ENCODE measurements at places on chromosomes 12 and 14.
A peak's percentile ranks its signal among the peaks of the same experiment; 100 is the strongest.

GRCh38 chr14:53951627-53952303, 4.9 kb downstream of the BMP4 start:
- peak; percentile 26 for DNase-seq

DNA sequence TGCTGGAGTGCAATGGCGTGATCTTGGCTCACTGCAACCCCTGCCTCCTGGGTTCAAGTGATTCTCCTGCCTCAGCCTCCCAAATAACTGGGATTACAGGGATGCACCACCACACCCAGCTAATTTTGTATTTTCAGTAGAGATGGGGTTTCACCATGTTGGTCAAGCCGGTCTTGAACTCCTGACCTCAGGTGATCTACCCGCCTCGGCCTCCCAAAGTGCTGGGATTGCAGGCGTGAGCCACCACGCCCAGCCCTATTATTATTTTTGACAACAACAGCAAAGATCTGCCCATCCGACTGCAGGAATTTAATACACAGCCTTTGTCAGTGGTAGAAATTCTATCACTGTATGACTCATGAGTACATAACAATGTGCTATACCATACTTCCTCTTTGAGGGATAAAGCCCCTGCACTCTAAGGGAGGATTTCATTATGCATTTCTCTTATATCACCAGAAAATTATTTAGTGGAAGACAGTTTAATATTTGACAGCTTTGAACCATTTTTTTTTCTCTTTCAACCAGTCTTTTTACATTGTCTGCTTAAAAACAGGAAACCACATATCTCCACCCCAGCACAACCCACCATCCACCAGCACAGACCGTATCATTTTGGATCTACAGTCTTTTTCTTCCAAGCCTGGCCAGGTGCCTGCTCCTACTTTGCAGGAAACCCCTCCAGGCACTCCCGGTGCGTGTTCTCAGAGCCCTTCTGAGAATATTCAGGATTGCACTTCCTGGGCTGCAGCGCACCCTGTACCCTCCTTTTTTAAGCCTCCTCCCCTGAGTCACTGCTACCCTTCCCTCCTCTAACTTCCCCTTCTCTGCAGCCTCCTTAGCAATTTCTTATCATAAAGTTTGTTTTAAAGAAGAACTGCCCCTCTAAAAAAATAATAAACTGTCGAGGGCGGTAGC, 594 bp downstream of the ARHGDIB start:
- no peak for DNase-seq

- no peak for DNase-seq
Measured at GRCh38 chr14:104280902-104281767, 142.7 kb downstream of the KIF26A start.

GRCh38 chr14:36362648-36363047, 42.2 kb upstream of the MBIP start:
- DNase-seq, result no peak

GRCh38 chr14:56524971-56525677, 54.5 kb upstream of the TMEM260 start:
- DNase-seq, result no peak

- no peak for DNase-seq
Measured at GRCh38 chr12:106248846-106249371, 1.1 kb upstream of the CKAP4 start.

DNA sequence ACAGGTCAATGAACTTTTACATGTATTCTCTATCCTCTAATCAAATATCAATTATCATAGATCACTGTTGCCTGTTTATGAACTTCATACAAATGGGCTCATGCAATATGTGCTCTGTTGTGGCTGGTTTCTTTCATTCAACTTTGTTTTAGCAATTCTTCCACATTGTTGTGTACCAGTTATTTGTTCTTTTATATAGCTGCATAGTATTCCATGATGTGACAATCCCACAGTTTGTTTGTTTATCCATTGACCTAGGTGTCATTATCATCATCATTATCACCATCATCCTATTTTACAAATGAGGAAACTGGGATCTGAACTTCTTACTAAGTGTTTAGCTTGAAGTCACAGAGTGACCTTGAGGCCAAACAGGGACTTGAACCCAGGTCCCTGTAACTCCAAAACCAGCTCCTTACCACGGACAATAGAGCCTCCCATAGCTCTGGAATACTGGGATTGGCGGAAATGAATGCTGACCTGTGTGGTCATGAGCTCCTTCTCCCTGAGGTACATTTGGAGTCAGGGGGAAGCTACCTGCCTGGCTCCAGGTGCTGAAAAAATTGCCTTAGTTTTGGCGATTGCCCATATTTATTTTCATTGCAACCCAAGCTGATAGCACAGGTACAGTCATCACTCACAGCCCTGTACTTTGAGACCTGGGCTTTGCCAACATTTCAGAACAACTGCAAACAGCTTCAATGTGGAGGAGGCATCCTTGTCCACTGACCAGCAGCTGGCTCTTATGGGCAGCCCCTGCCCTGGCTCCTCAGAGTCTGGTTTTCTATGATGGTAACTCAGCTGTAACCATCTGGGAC, 9.2 kb downstream of the ZFP36L1 start:
- DNase-seq, result no peak

DNA sequence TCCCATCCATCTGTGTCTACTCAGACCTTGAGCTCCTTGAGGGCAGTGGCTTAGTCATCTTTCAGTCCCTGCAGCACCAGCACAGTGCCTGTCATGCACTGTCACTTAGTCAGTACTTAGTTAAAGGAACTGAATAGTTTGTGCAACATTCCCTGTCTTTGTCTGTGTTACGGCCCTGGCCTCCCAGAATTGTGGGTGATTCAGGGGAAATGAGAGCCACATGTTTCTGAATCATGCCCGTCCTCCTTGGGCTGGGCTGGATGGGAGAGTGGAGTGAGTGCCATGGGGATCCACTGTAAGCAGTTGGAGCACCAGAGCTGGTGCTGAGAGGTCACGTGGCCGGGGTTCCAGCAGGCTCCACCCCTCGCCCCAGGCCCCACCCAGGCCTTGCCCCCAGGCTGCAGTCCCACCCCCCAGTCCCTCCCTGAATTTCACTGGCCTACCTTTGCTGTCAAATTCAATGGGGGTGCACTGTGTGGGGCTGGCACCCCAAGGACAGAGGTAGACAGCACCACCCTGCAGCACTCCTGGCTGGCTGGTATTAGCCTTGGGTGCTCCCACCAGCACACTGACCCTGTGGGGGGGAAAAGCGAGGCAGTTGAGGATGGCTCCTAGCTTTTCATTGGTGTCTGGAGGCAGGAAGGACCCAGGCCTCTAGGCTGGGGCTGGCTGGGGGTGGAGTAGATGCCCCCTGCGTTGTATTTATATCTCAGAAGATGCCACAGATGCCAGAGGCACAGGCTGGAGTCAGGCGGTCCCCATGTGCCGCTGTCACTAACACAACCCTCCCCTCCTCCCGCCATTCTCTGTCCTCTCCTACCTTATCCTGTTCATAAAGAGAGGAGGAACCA, 7.5 kb downstream of the ITGA5 start:
- DNase-seq, result no peak

DNA sequence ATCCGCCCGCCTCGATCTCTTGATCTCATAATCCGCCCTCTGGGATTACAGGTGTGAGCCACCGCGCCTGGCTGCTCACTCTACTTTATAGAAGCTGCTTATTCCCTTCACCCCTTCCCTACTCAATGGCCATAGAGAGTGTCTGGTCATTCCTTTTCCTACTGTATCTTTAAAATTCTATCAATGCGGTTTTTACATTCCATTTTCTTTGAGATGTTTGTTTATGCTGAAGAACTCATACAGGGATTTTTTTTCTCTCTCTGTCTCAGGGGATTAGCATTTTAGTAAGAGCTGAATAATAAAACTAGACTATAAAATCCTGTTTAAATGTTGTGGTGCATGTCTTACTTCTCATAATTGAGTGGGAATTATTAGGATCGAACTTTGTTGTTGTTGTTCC, 218.6 kb upstream of the FOXN3 start:
- no peak for DNase-seq

GRCh38 chr12:112862636-112863290, 44.0 kb upstream of the OAS1 start:
- no peak for DNase-seq

DNA sequence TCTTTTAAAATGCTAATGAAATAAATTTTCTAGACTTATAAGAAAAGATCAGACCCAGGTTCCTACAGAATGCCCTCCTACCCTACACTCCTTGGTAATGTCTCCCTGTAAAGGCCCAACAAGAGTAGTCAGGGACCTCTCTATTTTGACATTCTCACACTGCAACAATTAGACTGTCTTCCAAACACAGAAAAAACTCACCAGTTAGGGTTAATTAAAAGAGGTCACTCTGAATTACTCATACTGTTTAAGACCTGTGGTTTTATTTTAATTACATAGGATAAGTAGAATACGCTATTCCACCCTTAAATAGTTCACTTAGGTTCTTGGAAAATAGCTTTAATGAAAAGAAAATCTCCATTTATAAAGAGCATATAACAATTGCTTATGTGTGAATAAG, 142.4 kb downstream of the ITPR2 start:
- DNase-seq, result no peak

DNA sequence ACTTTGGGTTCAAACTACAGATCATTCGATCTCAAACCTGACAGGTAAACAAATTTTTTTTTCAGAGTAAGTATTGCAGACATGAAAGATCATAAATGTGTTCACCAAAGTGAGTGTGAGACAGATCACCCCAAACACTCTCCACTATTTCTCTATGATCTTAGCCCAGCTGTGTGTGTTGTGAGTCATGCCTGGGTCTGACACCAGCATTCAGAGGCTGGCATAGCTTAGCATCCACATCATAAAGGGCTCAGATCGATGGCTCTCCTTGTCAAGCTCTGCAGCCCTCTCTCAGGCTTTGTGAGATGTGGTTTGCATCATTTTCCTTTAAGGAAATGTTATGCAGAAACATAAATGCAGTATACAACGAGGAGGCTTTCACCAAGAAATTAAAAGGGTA, 164.9 kb downstream of the ETV6 start:
- no peak for DNase-seq

DNA sequence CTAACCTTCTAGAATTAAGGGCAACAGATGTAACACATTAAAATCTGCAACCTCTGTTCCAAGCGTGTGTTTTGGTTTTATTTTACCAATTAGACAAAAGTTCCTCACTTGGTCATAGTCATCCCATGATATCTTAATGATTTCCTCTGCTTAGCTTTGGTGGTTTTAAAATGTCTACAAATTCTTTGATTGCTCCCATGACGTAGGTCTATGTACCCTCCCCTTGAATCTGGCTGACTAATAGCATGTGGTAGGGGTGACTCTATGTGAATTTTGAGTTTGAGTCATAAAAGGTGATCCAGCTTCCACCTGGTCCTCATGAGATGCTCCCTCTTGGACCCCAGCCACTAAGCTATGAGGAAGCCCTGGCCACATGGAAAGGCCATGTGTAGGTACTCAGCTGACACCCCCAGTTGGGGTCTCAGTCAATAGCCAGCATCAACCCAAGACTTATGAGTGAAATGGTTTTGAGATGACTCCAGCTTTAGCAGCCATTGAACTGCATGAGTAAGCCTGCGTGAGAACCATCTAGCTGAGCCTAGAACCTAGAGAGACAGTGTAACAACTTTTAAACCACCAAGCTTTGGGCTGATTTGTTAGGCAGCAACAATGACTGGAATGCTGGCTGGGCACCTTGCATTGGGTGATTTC, 247.1 kb downstream of the MSRB3 start:
- DNase-seq, result no peak

- no peak for DNase-seq
Measured at GRCh38 chr12:58925111-58925611, 4.9 kb upstream of the LRIG3 start.

DNA sequence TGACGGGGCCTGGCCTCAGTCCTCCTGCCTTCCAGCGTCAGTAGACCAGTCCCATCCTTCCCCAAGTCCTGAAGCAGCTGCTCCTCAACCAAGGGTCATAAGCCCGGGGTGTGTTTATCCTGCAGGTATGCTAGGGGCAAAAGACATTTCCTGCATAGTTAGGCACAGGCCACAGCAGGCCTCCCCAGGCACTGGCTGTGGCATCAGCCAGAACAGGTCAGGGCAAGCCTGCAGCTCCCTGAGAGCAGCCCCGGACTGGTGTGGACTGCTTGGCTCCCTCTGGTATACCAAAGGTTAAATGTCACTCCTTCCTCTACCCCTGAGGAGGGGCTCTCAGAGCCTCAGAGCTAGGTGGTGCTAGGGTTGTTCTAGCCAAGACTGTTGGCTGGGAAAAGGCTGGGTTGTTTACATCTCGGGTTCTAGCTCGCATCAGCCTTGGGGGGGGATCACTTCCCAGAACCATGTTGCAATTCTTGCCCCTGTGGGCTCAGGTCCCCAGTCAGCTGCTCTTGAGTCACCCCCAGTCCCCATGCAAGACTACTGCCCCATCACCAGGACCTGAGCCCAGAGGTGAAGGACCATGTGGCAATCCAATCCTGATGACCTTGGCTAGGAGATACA, 2.9 kb downstream of the MMP14 start:
- DNase-seq, result no peak

DNA sequence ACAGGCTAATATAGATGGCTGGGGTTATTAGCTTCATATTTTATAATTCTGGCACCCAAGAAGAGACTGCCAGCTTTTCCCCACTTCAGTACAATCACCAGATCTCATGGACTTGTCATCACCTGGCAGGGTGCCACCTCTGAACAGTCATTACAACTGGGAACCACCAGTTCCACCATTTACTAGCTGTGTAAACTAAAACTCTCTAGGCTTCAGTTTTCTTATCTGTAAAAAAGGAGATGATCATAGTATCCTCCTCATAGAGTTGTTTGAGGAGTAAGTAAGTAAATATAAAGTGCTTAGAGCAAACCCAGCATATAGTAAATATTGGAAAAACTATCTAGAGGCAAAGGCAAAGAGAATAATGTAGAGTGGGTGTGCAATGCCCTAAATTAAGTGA, 19.3 kb downstream of the CPNE8 start:
- DNase-seq, result no peak

DNA sequence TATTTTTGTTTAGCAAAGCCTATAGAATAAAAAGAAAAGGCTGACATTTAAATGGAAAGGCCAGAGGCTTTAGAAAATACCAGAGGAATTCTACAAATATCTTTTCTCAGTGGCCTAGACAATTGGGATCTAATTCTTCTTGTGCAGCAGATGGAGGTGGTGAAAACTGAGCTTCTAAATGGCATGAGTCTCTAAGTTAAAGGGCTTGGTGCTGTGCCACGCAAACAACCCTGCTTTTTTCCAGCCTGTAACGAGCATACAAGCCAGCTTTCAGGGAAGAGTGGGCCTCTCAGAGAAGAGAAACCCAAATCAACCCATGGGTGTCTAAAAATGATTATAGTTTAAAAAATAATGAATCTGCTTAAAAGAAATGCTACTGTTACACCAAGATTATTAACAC, 237.9 kb upstream of the NAV3 start:
- no peak for DNase-seq

GRCh38 chr14:58439476-58439875, 12.0 kb downstream of the KIAA0586 start:
- DNase-seq, result no peak

GRCh38 chr14:61188978-61189808, 91.9 kb downstream of the TMEM30B start:
- DNase-seq, result no peak

GRCh38 chr12:121574025-121574424, 6.8 kb downstream of the KDM2B start:
- DNase-seq, result no peak

DNA sequence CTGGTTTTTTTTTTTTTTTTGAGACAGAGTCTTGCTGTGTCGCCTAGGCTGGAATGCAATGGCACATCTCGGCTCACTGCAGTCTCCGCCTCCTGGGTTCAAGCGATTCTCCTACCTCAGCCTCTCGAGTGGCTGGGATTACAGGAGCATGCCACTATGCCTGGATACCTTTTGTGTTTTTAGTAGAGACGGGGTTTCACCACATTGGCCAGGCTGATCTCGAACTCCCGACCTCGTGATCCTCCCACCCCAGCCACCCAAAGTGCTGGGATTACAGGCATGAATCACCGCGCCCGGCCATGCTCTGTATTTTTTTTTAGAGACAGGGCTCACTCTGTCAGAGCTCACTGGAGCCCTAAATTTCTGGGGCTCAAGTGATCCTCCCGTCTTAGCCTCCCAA, 32.6 kb downstream of the VRTN start:
- DNase-seq, result no peak
